Lung (tissue), 17 donors: ENCODE measurements at places on chromosomes 11 and 22. TPM values are rescaled to one million over a fixed set of nuclear protein-coding genes. Genes with fewer than 3 reads are reported as not detected.

Gene ARHGAP8
- total RNA-seq: 12.1 TPM

GRCh38 chr11:134789104-134789503 is 377.1 kb upstream of the B3GAT1 start:
- H3K27me3 ChIP-seq: peaks cover 2% of the 10 kb centered on the region
- H3K4me3 ChIP-seq: no peak overlapping the region
- H3K36me3 ChIP-seq: no peaks in the 10 kb centered on the region
- no peak for DNase-seq
- no peak overlapping the region for H3K27ac ChIP-seq
- no peaks in the 10 kb centered on the region for H3K4me1 ChIP-seq

- H3K4me3 ChIP-seq: no peak overlapping the region
- no peak overlapping the region for H3K27ac ChIP-seq
- no peaks in the 10 kb centered on the region for H3K27me3 ChIP-seq
Measured at GRCh38 chr22:22955866-22956535, 68.4 kb downstream of the IGLL5 start.

GRCh38 chr11:58525037-58525614 is 17.2 kb upstream of the OR5B21 start:
- H3K27ac ChIP-seq: no peak overlapping the region
- DNase-seq: peak; percentile 35
- H3K4me3 ChIP-seq: no peak overlapping the region
- H3K36me3 ChIP-seq: no peaks in the 10 kb centered on the region
- no peaks in the 10 kb centered on the region for H3K4me1 ChIP-seq

DNA sequence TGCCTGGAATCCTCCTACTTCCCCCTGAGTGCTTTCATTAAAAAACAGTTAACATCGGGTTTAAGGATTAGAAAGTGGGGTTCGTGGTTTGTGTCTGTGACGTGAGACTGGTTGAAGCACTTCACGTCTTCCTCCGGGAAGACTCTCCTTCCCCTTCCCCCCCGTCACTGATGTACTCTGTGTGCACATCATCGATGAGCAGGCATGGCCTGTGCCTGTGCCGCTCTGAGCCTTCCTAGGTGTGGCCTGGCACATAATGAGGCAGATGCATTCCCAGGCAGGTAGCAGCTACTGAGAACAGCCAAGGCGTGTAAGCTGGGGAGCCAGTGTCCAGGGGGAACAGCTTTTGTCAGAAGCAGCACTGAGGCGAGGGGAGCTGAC is 93.8 kb downstream of the BCR start:
- peaks cover 3% of the 10 kb centered on the region for H3K36me3 ChIP-seq
- H3K27me3 ChIP-seq: no peaks in the 10 kb centered on the region
- DNase-seq: no peak
- no peak overlapping the region for H3K27ac ChIP-seq
- no peaks in the 10 kb centered on the region for H3K4me1 ChIP-seq

Gene CARD16
- 43.0 TPM for total RNA-seq

Gene PRR5L
- 27.5 TPM for total RNA-seq

Gene CRYBB2
- not detected for total RNA-seq

Gene APLNR
- 93.8 TPM for total RNA-seq

- peak overlapping the region; percentile 18 for H3K27ac ChIP-seq
- H3K27me3 ChIP-seq: no peaks in the 10 kb centered on the region
- H3K4me1 ChIP-seq: peaks cover 13% of the 10 kb centered on the region
Measured at GRCh38 chr11:205221-206001, 1.8 kb downstream of the BET1L start.

Gene DESI1
- 13.6 TPM for total RNA-seq
